ENCODE measurements at places on chromosomes 3 and 15.
A peak's percentile ranks its signal among the peaks of the same experiment; 100 is the strongest.

DNA sequence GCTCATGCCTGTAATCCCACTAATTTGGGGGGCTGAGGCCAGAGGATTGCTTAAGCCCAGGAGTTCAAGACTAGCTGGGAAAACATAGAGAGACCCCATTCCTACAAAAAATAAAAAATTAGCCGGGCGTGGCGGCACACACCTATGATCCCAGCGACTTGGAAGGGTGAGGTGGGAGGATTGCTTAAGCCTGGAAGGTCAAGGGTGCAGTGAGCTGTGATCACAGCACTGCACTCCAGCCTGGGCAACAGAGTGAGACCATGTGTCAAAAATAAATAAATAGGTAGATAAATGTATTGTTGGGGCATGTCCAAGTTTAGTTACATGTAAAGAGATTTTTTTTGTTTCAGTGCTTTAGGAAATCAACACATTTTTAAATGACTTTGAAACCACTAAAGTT, 36.4 kb downstream of the SLC12A1 start:
- DNase-seq, result no peak

DNA sequence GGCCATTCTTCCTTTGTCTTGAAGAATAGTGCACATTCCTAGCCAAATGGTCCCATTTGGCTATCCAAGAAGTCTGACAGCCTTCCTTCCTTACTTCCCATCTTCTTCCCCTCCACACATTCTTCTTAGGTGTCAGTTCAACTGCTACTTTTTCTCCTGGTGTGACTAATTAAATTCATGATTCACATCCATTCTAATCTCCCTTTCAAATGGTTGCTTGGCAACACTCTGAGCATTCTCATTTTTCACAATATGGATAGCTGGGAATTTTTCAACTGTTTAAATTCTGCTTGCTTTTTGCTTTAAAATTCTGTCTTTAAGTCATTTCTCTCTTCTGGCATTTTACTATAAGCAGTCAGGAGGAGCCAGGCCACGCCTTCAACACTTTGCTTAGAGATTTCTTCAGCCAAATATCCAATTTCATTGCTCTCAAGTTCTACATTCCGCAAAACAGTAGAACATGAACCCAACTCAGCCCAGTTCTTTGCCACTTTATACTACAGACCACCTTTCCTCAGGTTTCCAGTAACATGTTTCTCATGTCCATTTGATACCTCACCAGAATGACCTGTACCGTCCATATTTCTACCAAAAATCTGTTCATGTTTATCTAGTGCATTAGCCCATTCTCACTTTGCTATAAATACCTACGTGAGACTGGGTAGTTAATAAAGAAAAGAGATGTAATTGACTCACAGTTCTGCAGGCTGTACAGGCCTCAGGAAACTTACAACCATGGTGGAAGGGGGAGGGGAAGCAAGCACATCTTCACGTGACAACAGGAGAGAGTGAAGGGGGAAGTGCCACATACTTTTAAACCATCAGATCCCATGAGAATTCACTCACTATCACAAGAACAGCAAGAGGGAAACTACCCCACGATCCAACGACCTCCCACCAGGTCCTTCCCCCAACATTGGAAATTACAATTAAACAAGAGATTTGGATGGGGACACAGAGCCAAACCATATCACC, 31.9 kb upstream of the MCF2L2 start:
- DNase-seq, result no peak

DNA sequence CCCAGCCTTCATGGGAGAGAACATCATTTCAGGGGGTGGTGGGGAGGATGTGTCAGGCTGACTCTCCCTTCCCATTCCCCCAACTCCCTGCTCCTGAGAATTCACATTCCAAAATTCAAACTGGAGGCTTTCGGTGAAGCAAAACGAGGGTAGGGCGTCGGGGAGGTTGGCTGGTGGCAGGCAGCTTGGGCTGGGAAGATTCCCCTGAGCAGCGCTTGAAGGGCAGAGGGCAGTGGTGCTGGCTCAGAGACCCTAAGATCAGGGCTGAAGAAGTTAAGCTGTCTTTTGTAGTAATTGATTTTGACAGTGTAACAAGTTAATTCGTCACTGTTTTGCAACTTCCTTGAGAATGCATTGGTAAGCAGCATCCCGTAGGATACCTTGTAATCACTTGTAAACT, 187.8 kb downstream of the RAB11A start:
- no peak for DNase-seq

GRCh38 chr3:186519021-186519658, 25.0 kb downstream of the CRYGS start:
- peak; percentile 81 for DNase-seq

DNA sequence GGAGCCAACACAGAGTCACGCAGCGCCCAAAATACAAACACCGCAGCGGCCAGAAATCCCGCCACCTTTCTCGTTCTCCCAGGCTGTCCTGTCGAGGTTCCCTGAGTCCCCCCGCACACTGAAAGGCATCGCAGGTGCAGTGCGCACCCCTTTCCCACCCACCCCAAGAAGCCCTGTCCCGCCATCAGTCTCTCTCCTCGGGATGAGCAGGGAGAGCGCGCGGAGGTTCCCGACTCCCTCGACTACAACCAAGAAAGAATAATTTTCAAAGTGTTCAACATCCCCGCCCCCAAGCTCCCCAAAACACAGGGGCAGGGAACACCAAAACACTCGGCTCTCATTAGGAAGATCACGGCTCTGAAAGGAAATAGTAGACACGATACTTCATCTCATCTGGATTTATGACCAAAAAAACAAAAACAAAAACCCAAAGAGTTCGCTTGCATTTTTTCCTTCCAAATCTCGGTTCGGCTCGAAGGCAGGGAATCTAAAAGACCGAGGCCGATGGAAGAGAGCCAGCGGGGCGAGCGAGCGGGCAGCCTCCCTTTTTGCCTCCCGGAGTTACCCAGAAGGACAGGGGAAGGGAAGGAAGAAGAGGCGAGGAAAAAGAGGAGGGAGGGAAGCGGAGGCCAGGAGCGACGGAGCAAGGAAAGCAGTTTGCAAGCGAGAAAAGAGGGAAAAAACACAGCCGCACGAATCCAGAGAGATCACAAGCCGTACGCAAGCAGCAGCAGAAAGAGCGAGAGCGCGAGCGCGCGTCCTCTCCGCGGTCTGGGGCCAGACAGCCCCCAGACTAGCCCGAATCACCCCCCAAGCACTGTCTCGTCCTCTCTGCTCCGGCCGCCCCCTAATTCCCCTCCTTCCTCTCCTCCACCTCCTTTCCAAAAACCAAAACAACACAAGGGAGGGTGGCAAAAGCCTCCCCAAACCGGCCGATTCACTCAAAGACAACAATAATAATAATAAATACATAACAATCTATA, 808 bp downstream of the BCL6 start:
- peak; percentile 74 for DNase-seq

DNA sequence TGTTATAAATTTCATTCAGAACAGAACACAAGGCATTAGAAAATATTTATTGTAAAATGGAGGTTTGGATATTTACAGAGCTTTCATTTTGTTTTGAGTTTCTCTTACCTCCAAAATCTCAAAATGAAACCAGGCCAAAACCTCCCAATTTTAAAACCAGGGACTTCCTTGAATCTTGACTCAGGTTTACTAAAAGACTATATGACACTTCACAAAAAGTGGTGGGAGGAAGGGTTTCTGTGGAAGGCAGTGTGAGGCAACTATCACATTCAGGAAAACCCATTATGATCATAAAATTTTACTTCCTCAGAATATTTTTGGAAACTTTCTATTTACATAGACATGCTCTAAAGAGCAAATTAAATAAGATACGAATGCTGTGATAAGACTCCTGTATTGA, 205.8 kb upstream of the EOMES start:
- no peak for DNase-seq

- DNase-seq, result no peak
Measured at GRCh38 chr3:66153481-66154443, 67.0 kb upstream of the SLC25A26 start.

DNA sequence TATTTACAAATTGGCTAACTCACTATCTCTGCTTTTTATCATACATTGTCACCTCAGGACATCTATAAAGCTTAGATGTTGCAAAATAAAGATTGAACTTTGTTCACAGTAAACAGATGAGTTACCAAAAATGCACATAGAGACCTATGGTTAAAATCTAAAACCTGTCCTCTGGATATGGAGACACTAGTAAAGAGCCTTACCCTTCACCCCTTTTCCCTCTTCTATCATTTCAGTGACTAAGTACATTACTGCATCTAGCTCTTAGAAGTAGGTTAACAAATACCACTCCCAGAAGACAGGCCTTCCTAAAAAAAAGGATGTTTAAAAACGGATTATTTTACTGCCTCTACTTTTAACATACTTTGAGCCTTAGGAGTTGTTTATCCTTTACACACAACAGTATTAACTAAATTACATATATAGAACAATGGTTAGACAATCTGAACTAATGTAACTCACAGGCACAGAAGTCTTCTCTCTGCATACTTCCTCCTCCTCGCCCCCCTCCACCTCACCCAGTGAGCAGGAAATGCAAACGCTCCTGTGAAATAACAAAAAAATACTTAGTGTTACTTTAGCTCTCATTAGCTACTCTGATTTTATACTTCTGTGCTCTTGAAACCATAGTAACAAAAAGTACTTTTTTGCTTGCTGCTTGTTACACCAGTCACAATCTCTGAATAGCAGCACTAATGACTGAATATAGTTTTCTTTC, 23.3 kb downstream of the IREB2 start:
- DNase-seq, result peak; percentile 43

- no peak for DNase-seq
Measured at GRCh38 chr3:49500732-49501609, 30.9 kb downstream of the DAG1 start.

DNA sequence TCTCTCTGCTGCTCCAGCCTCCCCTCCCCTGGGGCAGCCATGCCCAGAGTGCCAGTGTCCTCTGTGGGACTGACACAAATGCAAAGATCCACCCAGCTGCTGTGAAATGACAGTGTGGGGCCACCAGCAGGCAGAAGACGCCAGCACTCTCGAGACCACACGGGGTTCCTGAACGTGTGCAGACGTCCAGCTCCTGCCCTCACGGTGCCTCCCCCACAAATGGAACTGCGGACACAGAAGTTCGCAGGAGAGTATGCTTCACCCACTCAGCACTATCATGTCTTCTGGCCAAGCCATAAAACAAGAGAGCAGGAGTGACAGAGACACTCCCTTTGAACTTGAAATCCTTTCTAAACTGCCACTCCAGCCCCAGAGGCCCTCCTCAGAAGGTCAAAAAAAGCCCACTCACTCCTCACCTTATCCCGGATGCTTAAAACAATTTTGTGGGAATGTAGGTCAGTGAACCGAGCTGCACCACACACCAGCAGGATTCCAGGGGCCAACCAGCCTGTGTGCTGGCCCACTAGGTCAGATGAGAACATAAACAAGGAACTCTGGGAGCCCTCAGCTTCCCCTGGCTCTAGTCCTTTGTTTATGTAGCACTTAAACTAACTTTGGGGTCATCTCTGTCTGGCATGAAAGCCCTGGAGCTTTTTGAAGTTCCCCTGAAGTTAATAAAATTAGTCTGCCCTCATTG, 112.6 kb downstream of the DNAJB8 start:
- DNase-seq, result no peak

GRCh38 chr3:108403686-108404345, 106.6 kb downstream of the MYH15 start:
- DNase-seq, result no peak

DNA sequence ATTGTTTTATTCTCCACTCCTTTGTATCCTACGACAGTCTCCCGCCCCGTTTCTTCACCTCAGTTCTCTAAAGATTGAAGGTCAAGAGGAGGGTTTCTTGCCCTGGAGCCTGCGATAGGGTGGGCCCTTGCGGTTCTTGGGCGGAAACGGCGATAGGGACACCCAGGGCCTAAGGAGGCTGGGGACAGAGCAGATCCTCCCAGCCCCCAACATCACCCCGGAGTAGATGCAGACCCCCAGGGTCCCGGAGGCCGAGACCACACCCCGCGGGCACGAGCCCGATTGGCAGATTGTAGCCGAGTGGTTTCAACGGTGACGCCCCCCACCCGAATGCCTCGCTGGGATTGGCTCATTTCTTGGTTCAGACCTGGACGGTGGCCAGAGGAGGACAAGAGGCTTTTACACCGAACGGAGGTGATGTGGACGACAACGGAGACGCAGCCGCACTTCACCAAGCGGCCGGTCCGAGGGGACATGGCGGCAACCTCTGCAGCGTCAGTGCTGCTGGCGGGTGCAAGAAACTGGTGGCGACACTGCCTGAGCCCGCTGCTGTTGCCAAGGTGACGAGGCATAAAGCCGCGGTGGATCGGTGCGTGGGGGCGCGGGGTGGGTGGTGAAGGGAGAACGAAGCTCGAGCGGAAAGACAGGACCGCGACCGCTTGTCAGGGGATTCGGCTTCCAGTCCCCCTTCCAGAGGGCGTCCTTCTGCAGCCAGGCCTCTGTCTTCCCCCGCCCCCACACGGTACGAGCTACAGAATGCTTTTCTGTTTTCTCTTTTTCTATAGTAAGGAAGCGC, 19.0 kb upstream of the MCF2L2 start:
- DNase-seq, result peak; percentile 73

GRCh38 chr3:34683851-34684250, 885.4 kb downstream of the PDCD6IP start:
- no peak for DNase-seq

- DNase-seq, result no peak
Measured at GRCh38 chr15:57769266-57769665, 62.8 kb downstream of the POLR2M start.

- DNase-seq, result no peak
Measured at GRCh38 chr15:81074773-81075172, 59.3 kb upstream of the CFAP161 start.

DNA sequence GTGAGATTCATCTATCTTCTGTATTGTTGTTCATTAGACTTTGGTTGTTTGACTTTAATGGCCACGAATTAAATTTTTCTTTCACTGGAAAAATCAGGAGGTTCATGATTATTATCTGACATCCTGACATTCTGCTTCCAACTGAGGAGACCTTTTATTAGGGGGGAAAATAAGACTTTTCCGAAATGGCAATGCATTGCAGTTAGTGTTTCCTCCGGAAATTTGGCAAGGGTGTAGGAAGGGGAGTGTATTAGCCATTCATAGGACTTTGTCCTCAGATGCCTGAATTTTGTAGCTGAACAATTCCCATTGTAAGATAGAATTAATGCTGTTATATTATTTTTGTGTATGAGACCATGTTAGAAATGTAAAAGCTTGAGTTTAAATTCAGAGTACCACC, 450.6 kb upstream of the TGFBR2 start:
- DNase-seq, result no peak

- no peak for DNase-seq
Measured at GRCh38 chr3:127690823-127691452, 18.2 kb downstream of the ABTB1 start.

GRCh38 chr15:65529762-65530317, 423 bp upstream of the HACD3 start:
- no peak for DNase-seq

GRCh38 chr3:133997871-133998635, 31.7 kb downstream of the SLCO2A1 start:
- DNase-seq, result no peak

DNA sequence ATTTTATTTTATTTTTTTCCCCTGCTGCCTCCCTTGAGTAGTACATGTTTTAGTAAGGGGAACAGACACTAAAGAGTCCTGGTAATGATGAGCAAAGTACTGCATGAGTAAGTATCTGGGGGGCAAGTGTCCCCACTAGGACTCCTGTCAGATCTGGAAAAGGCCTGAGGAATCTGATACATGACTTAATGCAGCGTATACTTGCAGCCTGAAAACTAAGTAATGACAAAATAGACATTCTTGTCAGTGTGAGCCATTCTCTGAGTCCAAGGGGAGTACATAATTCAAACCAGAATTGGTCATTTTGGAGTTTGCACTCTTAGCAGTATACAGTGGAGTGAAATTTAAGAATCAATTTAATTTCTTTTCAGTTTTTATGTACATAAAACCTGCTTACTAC, 27.5 kb downstream of the NXPE3 start:
- no peak for DNase-seq

- peak; percentile 46 for DNase-seq
Measured at GRCh38 chr15:89329329-89330084, 5.1 kb downstream of the POLG start.

- peak; percentile 62 for DNase-seq
Measured at GRCh38 chr3:197942956-197943556, 6.9 kb upstream of the RPL35A start.
